ENCODE measurements at places on chromosomes 7 and 10. TPM values are rescaled to one million over a fixed set of nuclear protein-coding genes. Genes with fewer than 3 reads are reported as not detected.
A peak's percentile ranks its signal among the peaks of the same experiment; 100 is the strongest.

GRCh38 chr10:50575477-50576244, 48.1 kb downstream of the SGMS1 start:
- no peaks in the 10 kb centered on the region for H3K27me3 ChIP-seq
- H3K27ac ChIP-seq = no peak overlapping the region
- DNase-seq = no peak

DNA sequence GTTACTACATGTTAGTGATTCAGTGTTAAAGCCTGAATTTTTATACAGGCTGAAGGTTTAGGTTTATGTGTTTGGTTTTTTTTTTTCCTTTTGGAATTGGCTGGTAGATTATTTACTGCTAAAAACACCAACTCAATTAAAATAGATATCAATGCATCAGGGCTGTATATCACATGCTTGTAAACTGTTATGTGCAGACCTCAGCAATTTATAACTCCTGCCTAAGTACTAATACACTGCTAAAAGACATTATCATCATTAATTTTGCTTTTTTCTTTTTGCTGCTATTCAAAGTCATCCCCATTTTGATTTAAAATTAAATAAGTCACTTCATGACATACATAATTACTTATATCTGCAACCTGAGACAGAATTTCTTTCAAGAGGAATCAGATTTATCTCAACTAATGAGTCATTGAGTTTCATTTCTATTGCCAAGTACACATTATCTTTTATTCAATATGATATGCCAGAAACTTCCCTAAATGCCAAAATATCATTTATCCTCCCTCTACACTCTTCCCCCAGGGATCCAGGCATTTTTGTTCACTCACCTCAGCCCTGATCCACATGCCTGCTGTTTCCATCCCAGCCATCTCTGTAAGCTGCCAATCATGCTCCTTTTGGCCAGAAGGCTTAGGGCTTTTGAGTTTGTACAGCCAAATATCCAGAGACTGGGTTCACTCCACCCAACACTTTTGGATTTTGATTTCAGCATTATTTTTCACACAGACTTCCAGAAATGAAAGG, 98.5 kb downstream of the POLR1F start:
- no peaks in the 10 kb centered on the region for H3K4me1 ChIP-seq
- no peaks in the 10 kb centered on the region for H3K27me3 ChIP-seq
- H3K36me3 ChIP-seq = no peaks in the 10 kb centered on the region
- H3K27ac ChIP-seq = no peak overlapping the region
- H3K4me3 ChIP-seq = no peak overlapping the region
- DNase-seq = no peak

The DNAH11 gene
- total RNA-seq = 0.39 TPM

The SPAM1 gene
- not detected for total RNA-seq

The NCAPG2 gene
- total RNA-seq = 73.1 TPM

- peaks cover 10% of the 10 kb centered on the region for H3K4me1 ChIP-seq
- no peak overlapping the region for H3K4me3 ChIP-seq
- no peak overlapping the region for H3K27ac ChIP-seq
- no peak for DNase-seq
- peaks cover 3% of the 10 kb centered on the region for H3K36me3 ChIP-seq
Observed at GRCh38 chr7:44632196-44632595, 25.8 kb downstream of the OGDH start.

DNA sequence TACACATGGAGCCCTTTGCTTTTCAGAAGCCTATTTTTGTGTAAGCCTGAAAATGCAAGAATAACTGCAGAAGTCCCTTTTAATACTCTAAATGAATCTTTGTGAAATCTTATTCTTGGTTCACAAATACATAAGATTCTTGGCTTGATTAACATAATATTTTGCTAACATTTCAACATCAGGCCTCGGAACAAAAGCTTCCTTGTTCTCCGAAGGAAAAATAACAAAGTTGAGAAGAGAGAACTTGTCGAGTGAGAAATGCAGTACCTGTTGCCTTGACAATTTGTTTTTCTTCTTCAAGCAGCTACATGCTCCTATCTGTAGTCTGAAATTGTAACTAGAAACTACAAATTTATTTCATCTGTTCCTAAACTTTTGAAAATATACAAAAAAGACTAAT, 8.5 kb downstream of the NT5C2 start:
- H3K4me1 ChIP-seq = peaks cover 12% of the 10 kb centered on the region
- H3K27ac ChIP-seq = no peak overlapping the region
- no peaks in the 10 kb centered on the region for H3K27me3 ChIP-seq

The CNTNAP2 gene
- 0.37 TPM for total RNA-seq

GRCh38 chr10:110138197-110138812, 69.1 kb upstream of the MXI1 start:
- no peak overlapping the region for H3K4me3 ChIP-seq
- no peaks in the 10 kb centered on the region for H3K27me3 ChIP-seq
- DNase-seq = peak; percentile 65

The UNC5B gene
- 22.0 TPM for total RNA-seq

The CPA1 gene
- 11.9 TPM for total RNA-seq

The PMS2 gene
- total RNA-seq = 27.6 TPM

The ANKRD7 gene
- total RNA-seq = not detected

DNA sequence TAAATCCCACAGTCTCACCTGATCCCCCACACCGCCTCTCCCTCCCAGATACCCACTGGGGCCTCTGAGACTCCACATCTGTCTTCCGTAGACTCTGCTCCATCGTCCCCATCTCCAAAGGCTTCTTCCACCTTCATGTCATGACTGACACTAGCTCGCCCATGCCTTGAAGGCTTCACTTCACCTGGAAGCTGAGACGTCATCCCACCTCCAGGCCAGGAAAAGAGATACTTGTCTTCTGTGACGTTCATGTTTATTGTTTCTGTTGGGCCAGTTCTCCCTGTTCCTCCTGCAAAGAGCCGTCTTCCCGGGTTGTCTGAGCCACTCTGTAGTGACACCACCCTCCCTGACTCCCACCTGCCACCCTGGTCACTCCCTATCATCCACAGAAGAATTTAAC, 3.6 kb upstream of the ZNF862 start:
- H3K4me3 ChIP-seq = no peak overlapping the region
- H3K27ac ChIP-seq = no peak overlapping the region
- DNase-seq = no peak
- H3K36me3 ChIP-seq = no peaks in the 10 kb centered on the region
- H3K4me1 ChIP-seq = peaks cover 7% of the 10 kb centered on the region
- 0 out of 2 replicates have a peak, but pooled peaks cover 11% of the 10 kb centered on the region for H3K27me3 ChIP-seq

The HOXA9 gene
- 91.0 TPM for total RNA-seq

Measured in HCT116 (cell line).